Diencephalon (tissue), 1 donor: ENCODE measurements at places on chromosomes 3 and 15. TPM values are rescaled to one million over a fixed set of nuclear protein-coding genes. Genes with fewer than 3 reads are reported as not detected.

Gene WDR93
- total RNA-seq = 2.1 TPM

Gene SNURF
- total RNA-seq = 67.6 TPM

Gene LHFPL4
- 55.1 TPM for total RNA-seq

Gene SLC30A4
- total RNA-seq = 26.3 TPM

Gene PCLAF
- 7.8 TPM for total RNA-seq

Gene MYLK
- 13.6 TPM for total RNA-seq

Gene PCOLCE2
- 13.6 TPM for total RNA-seq

Gene FBXO40
- total RNA-seq = not detected

Gene ZBED2
- not detected for total RNA-seq

Gene AP3B2
- 65.0 TPM for total RNA-seq
